Stromal cell of bone marrow (primary cell): ENCODE measurements at places on chromosomes 7 and 10.

GRCh38 chr7:27071622-27072390 lies 24.0 kb downstream of the HOXA1 start:
- no peak for DNase-seq

GRCh38 chr7:47571331-47572093 lies 10.4 kb downstream of the TNS3 start:
- DNase-seq: peak; percentile 52

GRCh38 chr7:31647511-31647910 lies 39.5 kb upstream of the PPP1R17 start:
- DNase-seq: no peak

GRCh38 chr7:43679210-43680068 lies 49.9 kb downstream of the COA1 start:
- DNase-seq: no peak

DNA sequence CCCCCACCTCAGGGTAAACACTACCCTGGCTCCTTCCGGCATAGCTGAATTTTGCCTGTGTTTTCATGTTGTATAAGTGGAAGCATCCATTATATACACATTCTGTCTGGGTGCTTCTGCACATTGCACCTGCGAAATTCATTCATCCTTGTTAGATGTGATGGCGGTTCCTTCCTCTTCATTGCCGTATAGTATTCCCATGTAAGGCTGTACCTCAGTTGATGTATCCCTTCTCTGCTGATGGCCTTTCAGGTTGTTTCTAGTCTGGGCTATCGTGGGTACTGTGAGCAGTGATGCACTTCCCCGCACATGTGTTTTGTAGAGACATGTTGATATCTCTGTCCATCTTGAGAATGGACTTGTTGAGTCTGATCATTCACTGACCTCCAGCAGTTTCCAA lies 28.9 kb downstream of the ELFN1 start:
- no peak for DNase-seq

GRCh38 chr10:21637795-21638194 lies 103.8 kb downstream of the MLLT10 start:
- DNase-seq: no peak

DNA sequence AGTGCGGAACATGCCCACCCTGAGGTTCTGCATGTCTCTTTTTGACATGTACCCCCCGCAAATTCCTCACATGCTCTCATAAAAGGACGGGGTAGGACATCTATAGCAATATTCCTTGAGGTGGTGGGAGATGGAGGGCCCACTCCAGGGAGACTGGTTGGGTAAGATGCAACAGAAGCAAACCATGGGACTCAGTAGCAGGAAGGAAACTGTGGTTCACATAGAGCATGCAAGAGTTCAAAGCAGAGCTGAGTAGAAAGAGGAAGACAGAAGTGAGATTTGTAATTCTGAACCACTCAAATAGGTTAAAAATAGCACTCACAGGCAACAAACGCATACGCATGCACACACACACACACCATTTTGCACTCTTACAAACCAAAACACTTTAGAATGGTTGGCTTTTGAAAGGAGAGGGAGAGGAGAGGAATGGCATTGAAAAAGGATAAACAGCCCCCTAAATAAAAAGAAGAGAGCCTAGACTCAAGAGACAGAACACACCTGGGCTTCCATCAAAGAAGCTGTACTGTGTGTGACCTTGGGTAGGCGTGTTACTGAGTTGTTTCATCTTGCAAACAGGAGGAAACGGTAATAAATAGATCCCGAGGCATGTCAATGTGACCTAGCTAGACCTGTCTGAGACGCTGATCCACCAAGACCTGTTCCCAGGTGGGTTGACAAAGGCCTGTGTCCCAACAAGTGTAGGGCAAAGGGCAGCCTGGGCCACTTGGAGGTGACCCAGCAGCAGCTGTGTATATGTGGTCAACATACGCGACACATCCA lies 77.6 kb upstream of the LRRC4 start:
- no peak for DNase-seq

GRCh38 chr10:107423903-107424302 lies 259.4 kb upstream of the SORCS1 start:
- DNase-seq: no peak

DNA sequence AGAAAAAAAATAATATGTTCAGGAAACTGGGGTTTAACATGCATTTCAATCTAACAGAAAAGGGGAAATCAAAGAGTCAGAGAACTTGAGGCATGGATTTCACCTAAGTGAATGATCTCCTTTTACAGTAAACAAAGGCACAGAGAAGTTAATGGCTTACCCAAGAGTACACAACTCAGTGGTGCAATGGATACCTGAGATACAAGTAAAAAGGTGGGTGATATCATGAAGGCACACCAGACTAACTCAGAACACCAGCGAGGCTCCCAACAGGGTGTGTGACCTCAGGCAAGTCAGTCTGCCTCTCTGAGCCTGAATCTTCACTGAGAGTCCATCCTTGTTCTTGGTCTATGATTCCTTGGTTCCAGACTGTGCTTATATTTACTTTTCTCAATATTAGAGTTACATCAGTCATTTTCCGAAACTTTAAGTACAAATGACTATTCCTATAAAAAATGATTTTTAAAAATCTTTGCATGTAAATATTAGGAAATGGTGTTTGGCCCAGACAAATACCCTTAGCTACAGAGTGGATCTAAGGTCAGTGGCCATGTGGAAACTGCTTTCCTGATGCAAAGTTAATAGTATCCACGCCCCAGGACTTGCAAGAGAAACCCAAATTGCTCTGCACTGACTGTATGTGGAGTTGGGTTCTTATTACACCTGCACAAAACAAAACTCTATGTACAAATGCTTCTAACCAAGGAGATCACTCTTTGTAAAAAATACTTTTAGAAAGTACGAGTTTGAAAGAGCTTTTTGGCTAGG lies 282.8 kb upstream of the IMMP2L start:
- DNase-seq: no peak

DNA sequence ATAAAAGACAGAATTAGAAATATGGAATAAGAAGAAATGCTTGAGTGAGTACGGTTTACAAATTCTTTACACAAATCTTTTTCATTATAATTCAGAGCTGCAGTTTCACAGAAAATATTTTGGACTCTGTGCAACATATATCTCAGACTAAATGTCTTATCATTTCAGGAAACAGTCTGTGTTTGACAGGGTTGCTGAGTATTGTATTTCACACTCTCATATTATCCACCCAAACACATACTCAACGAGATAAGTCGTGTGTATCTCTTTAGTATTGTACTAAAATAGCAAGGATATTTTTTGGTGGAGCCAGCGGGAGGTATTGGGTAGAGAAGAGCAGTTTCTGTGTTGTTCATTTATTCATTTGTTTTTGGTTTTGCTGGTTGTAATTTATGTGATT lies 39.0 kb upstream of the SLC39A12 start:
- no peak for DNase-seq

DNA sequence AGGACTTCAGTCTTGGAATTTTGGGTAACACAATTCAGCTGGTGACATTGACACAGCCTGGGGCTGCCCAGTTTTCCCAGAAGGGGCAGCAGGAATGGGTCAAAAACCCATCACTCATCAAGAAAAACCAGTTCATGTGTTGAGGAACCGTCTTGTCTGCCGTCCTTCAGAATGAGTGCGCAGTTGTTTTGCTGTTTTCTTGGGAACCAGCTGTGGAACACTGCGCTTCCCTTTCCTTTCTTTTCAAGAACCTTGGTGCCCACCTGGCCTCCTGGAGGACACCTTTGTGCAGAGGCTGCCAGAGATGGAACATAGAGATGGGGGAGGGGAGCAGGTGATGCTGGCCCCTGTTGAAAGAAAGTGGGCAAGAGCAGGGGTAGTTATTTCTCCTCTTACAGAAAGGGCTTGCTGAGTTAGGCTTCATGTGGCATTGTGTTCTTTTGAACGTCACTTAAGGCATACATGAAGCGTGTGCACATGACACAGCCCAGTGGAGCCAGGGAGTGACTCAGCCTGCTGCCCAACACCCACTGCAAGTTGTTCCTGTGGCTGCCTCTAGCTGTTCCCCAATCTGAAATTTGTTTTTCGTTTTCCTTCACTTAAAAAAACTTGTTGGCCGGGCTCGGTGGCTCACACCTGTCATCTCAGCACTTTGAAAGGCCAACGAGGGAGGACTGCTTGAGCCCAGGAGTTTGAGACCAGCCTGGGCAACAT lies 87.4 kb upstream of the TNS3 start:
- DNase-seq: peak; percentile 89

DNA sequence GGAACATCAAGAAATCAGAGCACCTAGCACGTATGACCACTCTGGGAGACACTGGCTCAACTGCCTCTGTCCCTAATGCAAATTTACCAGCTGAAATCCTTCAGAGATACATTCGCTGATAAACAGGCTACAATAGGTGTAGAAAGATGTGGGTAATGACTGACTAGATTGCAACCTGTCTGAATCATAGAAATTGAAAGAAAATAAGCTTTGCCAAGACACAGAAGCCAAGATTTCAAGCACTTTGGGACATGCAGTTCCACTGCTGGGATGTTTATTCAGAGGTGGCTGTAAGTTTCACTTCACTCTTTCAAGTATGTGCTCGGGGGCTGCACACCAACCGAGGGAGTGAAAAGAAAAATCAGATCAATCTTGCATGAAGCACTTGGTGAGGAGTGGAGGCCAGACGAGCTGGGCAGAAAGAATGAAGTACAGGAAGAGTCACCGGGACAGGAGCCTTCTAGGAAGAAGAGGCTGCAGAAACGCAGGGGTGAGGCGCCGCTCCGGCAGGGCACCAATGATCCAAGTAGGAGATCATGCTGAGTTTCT lies 276.7 kb downstream of the PARD3 start:
- no peak for DNase-seq

DNA sequence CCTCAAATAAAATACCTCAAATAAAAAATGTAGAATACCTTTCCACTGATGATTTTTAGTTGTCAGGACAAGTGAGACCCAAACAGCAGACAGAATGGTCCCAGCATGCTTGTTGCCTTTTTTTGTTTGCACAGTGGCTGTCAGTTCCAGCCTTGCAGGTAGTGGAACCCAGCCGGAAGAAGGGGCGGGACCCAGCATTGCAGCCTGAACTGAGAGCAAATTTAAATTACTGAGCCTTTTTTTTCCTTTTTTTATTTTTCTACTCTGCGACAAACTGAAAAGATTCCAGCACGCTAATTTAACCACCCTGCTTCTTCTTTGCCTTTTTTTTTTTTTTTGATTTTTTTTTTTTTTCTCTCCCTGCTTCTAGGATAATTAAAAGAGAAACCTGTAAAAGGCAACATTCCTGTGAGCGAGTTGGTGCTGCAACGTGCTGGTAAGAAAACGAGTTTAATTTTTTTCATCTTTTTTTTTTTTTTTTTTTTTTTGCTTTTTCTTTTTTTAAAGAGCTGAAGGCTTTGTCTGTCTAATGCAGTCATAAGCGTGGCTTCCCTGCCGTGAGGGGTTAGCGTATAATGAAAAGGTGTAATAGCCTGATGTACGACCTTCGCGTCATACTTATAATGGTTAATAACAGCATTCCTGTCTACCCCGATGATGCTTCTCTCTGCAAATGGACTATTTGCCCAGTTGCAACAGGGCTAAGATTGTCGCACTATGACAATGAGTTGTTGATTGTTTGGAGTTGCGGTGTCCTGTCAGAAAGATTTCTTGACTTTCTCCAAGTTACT lies 555.3 kb upstream of the CELF2 start:
- no peak for DNase-seq

GRCh38 chr7:141700848-141701371 lies 1.1 kb downstream of the DENND11 start:
- no peak for DNase-seq

GRCh38 chr7:159095979-159096411 lies 48.7 kb downstream of the VIPR2 start:
- DNase-seq: no peak

GRCh38 chr10:72080042-72080975 lies 8.0 kb downstream of the SPOCK2 start:
- DNase-seq: no peak

GRCh38 chr10:70674560-70675495 lies 2.5 kb downstream of the ADAMTS14 start:
- DNase-seq: no peak

DNA sequence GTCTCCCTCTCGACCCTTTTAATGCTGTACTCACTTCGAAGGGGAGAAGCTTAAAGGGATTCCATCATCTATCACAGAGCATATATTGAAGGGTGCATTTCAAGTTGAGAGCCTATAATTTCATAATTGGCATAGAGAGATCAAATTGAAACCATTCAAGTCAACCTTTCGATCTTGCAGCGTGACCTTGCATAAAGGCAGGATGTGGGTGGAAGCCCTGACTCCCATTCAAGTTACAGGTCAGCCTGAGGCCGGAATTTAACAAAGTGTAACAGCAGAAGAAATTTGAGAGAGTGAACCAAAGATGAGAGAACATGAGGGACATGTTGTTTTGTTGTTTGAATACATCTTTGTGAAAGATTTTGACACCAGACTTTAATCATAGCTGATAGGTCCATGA lies 195.3 kb upstream of the TPK1 start:
- no peak for DNase-seq

GRCh38 chr7:18475488-18475887 lies 20.1 kb upstream of the HDAC9 start:
- DNase-seq: no peak

DNA sequence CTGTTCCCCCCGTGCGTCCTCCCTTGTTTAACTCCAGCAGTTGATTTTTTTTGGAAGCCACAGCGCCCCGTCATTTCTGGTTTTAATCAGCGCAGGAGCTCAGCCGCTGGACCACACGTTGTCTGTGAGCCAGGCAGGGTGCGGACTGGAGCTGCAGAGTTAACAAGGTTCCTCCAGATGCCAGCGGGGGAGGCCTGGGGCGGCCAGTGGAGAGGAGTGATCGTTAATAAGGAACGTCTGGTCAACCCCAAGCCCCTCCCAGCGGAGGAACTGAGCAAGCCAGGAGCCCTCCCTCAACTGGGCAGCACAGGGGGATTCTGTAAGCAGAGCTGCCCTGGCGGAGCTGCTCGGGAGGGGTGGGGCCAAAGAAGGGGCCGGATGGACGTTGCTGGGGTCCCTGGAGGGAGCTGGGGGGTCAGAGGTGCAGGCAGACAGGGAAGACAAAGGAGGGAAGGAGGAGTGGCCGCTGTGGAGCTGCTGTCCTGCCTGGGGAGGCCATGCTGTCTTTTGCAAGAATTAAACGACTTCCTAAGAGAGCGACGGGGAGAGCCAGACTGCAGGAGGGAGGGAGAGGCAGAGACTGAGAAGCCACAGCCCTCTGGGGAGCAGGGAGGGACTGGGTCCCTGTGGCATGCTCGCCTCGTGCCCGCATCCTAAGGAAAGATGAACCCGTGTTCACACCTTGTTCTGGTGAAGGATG lies 537.1 kb upstream of the FOXK1 start:
- DNase-seq: no peak
